ENCODE measurements at places on chromosomes 1 and 21.

DNA sequence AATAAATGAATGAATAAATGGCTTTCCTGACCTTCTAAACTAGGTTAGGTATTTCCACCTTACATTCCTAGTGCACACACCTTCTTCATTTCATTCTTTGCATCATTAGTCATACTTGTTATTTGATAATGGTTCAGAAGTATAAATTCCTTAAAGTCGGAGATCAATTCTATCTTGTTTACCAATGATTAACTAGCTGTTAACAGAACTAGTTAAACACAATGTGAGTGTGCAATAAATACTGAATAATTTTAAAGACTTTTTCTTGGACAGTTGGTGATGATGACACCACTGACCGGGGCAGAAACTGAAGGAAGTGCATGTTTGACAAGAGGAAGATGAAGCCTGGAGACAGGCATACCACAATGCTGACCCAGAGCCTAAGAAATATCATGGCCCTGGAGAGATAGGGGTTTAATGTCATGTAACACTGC, 207.1 kb upstream of the DEPDC1 start:
- DNase-seq: no peak

- DNase-seq: no peak
Measured at GRCh38 chr1:168088511-168089325, 48.0 kb downstream of the GPR161 start.

DNA sequence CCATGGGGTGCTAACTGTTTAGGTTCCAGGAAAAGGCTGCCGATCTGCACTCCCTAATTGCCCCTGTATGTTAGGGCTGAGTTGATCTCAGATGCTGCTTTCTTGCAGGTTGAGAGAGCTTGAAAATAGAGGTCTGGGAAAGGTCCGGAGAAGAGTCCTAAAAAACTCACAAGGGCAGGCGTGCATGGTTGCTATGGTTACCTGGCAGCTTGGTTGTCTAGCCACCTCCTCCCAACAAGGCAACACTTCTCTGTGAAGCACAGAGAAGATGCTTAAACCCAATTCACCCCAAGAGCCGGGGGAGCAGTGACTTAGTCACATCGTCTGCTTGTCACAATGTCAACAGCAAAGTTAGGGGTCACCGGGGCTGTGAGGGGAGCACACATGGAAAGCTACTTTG, 31.0 kb upstream of the LRRC52 start:
- no peak for DNase-seq

DNA sequence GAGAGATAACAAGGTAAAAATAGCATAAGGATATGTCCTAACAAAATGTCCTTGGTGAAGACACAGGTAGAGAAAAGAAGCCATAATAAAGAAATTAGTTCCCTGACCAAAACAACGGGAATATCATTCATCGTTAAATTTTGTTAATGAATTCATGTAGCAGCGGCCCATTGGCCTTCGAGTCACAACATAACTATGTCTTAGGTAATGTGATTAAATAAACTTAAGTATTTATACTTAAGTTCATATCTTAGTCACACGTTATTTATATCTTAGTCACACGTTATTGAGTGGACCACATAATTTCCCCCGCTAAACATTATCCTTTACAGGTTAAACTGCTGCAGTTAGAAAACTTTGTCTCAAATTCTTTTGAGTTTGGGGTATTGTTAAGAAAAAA, 1.2 kb downstream of the NEXN start:
- no peak for DNase-seq

- DNase-seq: no peak
Measured at GRCh38 chr1:224503161-224504118, 68.8 kb upstream of the WDR26 start.

GRCh38 chr1:24186993-24187790, at the start of gene IFNLR1:
Gene IFNLR1, minus strand, starts transcription at chr1:24187289. Its CDS starts 41 bp downstream, at chr1:24187248.
- DNase-seq: peak; percentile 39

DNA sequence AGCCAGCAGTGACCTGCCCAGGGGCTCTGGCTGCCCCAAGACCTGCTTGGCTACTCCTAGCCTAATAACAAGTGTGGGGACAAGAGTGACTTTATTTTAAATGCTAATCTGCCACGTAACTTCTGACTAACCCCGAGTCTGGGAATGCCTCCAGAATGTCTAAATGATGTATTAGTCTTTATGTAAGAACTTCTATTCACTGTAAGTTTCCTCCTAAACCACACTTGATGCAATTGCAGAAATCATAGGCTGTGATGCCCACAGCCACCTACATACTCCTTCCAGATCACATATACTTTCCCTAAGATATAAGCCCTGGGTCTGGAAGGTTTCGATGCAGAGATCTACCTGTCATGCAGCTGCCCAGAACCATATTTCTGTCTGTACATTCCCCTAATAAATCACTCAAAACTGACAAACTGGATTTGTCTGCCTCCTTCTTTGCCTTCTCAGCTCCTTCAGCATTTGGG, 5.9 kb upstream of the VPS45 start:
- no peak for DNase-seq

DNA sequence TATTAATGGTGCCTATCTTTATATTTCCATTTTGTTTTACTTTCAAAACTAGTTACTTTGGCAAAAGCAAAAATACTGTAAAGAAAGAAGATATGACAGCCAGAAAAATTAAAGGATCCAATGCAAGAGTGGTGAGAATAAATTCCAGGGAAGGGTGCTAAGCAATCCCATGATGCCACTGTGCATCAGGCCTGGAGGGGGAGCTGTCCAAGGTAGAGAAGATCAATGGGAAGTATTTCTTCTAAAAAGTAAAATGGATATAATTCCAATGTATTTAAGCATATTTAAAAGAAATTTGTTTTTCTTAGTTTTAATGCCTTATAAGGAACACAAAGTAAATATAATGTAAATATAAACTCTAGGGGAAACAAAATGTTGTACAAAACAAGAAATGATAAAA, 1382.2 kb upstream of the B3GALT2 start:
- no peak for DNase-seq

GRCh38 chr1:221509575-221510355, 232.1 kb downstream of the DUSP10 start:
- DNase-seq: no peak

DNA sequence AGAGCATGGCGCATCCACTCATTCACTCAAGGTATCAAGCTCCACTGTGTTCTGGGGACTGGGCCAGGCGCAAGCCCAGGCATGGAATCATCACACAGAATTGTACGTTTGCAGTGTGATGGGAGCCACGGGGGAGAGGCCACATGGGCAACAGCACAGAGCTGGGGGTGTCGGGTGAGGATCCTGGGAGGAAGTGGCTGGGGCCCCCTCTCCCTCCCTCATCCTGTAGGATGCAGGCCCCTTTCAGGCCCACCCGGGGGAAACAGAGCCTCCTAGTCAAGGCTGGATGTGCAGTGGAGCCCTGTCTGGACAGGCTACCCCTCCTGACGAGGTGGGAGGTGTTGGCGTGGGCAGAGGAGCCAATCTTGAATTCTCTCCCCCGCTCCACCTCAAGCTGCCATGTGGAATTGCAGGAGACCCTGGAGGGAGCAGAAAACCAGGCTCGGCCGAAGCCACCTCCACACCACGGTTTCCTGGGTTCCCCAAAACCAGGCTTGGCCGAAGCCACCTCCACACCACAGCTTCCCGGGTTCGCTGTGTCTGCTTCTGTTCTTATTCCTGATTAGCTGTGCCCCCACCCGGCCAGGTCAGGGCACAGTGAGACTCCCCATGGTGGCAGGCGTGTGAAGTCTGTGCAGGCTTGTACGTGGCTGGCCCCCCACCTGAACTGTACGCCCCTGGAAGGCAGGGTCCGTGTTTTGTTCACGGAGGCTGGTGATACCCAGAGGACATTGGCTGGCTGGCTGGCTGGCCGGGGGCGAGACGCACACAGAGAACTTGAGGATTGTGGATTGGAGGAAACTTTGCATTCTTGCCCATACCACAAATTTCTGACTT, 4.2 kb upstream of the C1orf174 start:
- DNase-seq: no peak

GRCh38 chr1:162458236-162458635, 39.4 kb upstream of the UHMK1 start:
- DNase-seq: no peak

- DNase-seq: no peak
Measured at GRCh38 chr21:42659416-42660117, 6.1 kb downstream of the PDE9A start.

DNA sequence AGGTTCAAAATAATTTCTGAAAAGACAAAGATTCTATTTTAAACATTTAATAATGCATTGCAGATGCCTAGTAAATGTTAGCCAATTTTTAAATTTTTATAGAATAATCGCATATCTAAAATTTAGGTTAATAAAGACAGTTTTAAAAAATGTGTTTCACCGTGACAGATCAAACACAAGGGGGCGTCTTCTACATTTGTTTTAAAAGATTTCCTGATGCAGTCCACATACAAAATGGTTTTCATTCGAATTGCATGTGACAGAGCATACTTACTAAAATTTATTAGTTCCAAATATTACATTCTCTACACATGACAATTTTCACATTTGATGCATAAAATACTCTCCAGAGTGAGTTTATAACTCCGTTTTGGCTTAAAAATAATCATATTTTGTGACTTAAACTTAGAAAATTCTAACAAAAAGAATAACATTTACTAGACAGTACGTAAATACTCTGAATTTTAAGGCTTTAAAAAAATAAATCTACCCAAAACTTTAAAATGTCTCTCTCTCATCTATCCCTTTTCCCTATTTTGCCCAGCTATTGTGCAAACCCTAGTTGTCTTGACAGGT, 75.5 kb downstream of the ADAMTS1 start:
- no peak for DNase-seq

DNA sequence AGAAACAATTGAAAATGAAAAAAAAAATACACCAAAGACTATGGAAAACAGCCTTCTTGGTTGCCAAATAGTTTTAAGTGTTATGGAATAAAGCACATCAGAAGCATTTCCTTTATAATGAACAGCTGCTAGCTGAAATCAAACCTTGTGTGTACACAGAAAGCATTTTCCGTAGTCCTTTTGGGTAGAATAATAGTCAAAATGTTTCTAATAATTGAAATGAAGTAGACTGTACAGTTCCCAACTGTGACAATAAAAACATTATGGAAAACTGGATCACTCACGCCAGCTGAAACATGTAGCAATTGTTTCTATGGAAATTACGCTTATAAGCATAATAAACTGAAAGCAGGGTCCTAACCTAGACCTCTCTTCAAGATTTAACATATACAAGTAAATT, 856.3 kb upstream of the B3GALT2 start:
- no peak for DNase-seq

DNA sequence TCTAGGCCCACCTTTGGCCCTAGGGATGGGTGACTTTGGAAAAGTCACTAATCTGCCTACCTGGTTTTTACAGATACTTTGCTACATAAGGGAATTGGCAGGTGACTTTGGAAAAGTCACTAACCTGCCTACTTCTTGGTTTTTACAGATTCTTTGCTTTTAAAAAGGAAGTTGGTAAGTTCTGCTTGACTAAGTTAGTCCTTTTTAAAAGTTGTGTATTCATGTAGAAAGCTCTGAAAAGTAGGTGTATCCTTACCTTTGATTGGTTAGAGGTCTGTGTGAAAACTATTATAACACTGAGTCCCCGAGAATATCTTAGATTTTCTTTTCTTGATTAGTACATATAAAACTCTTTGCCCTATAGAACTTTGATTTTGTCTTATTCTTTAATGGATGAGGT, 12.4 kb downstream of the ATF6 start:
- DNase-seq: no peak

DNA sequence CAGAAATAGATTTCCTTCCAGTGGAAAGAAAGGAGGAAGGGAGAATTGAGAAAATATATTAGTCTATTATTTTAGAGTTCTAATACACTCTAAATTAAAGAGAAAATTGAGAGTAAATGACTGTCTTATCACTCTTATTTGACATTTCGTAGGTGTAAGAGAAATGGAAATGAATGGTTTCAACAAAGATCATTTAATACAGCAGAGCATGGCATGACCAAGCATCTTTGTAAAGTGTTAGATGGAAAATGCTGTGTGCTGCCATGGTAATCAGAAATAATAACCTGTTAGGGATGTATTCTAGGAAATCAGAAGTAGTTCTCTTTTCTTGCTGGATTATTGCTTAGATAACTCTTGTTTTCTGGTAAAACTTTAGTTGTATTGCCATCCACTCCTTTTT, 90.9 kb downstream of the GIPC2 start:
- no peak for DNase-seq

DNA sequence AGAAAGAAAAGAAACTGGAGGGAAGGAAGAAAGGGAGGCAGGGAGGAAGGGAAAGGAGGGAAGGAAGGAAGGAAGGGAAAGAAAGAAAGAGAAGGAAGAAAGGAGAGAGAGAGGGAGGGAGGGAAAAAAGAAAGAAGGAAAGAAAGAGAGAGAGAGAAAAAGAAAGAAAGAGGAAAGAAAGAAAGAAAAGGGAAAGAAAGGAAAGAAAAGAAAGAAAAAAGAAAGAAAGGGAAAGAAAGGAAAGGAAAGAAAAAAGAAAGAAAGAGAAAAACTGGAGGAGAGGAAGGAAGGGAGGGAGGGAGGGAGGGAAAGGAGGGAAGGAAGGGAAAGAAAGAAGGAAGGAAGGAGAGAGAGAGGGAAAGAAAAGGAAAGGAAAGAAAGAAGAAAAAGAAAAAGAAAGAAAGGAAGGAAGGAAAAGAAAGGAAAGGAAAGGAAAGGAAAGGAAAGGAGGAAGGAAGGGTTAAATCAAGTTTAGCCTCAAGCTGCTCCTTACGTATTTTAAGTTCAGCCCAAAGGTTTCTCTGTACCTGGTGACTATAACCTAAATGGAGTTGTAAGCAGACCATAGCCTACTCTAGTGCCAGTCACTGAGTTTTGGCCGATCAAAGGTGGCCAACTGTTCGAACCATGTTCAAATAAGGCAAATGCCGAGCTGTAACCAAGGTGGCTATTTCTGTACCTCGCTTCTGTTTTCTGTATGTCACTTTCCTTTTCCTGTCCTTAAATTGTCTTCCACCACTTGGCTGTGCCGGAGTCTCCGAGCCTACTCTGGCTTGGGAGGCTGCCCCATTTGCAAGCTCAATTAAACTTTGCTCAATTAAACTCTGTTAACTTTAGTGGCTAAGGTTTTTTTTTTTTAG, 37.8 kb upstream of the TMPRSS2 start:
- no peak for DNase-seq

DNA sequence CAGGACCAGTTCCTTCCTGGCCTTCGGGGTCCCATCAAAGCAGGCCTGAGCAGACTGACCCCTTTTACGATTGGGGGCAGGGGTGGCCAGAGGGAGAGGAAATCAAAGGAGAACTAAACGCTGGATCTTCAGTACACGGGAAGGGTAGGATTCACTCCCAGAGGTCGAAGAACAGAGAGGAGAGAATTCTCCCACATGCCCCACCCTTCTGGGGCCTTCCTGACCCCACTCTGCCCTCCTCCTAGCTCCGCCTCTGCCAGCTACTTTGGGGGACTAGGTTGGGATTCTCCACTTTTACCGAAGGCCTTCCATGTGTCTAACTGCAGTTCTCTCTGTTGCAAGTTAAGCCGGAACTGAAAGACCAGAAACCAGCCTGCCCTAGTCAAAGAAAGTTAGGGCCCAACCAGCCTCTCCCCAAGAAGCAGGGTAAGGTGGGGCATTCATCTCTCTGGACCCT, 654 bp upstream of the ARHGEF2 start:
- DNase-seq: no peak

GRCh38 chr21:40754466-40754865, 92.5 kb downstream of the DSCAM start:
- DNase-seq: no peak

- DNase-seq: no peak
Measured at GRCh38 chr1:68600049-68600661, 103.3 kb upstream of the DEPDC1 start.
